Umbilical cord (tissue), 2 donors: ENCODE measurements at places on chromosomes 3 and 15. TPM values are rescaled to one million over a fixed set of nuclear protein-coding genes. Genes with fewer than 3 reads are reported as not detected.

- DNase-seq, result no peak
These were observed 651 bp downstream of the MTMR14 start for GRCh38 chr3:9649791-9650521.

DNA sequence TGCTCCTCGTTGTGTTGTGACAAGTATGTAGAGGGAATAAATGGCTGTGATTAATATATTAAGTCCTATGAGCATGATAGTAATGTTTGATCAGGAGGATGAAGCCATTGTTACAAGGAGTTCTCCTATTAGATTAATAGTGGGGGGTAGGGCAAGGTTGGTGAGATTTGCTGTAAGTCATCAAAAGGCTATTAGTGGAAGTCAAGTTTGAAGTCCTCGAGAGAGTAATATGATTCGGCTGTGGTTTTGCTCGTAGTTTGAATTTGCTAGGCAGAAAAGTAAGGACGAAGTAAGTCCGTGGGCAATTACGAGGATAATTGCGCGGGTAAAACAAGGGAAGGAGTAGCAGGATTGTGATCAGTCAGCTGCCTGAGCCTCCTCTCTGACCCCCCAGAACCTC is 26.0 kb upstream of the BUB1B start:
- DNase-seq, result no peak

DNA sequence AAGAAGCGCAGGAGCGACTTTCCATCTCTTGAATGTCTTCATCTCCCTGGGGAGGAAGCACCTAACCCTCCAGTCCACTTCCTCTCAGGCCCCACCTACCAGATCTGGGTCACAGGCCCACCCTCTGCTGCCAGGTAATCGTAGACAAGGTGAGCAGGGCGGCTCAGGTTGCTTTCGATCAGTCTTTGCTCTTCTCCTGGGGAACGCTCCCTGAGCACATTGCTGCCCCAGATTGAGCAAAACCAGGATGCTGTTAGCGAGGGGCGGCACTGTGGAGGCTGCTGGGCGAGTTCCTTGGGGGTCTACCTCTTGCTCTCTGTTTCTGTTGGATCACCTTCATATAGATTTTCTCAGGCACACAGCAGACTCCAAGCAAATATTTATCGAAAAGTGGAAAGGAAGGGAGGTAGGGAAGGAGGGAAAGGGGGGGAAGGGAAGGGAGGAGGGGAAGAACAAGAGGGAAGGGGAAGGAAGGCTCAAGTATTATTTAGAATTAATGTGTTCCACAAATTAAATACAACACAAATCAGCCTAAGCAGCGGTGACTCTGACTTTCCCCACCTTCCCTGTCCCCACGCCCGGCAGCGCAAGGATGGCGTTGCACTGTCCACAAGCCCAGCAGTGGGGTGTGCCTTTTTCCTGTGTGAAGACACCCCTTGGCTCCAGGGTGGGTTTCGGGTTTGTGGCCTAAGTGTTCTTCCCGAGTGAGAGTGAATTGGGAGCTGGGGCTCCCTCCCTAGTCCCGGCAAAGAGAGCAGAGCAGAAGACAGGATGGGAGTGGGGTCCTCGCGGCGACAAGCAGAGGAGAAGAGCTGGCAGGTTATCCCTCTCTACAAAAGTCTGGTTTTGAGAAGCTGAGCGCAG is 6.1 kb upstream of the PCSK6 start:
- no peak for DNase-seq

DNA sequence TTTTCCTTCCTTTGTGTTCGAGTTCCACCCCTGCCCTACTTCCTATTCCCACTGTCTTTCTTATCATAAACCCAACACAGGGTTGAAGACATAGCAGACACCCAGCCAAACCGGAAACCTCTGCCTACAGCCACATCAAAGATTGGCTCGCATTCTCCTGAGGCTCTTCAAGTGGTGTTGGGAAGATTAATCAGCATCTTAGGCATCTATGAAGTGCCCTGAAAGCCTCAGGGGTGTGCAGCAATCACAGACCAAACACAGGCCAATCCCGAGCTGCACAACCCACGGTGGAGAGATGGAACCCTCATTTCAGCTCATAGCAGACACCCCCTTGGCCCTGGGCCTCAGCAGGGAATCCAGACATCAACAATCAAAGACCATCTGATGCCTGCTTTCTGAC is 255.9 kb downstream of the XXYLT1 start:
- no peak for DNase-seq

DNA sequence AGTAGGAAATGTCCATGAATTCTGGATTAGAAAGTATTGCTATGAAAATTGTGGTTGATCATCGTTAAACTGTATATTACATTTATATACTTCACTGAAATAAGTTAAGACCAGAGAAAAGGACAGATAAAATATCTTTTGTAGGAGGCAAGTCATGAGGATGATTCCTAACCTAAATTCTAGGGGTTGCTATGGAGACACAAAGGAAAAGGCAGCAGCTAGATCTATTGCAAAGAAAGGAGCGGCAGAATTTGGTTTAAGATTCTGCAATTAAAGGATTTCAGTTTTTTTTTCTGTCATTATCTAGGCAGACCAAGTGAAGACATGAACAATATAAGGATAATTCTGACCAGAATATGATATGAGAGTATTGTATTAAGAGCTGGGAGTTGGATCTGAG is 136.1 kb downstream of the CHL1 start:
- no peak for DNase-seq

DNA sequence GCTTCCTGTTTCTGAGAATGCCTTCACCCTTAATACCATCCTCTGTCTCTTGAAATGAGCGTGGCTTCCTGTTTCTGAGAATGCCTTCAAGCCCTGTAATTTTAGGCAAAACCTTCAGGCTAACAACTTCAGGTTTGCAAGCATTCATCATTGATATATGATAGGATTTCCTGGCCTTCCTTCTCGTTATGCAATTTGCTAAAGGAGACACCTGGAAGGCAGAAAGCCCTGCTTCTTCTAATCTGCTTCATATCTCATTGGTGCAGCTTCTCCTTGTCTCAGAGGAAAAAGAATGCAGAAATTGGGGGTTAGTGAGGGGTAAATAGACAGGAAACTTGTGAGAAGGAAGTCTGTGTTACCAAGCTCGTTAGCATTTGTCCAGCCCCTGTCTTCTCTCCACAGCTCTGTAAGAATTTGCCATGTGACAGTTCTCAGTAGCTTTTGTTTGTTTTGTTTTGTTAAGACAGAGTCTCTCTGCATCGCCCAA is 7.3 kb downstream of the ARL6IP5 start:
- DNase-seq, result peak; percentile 26

ZBBX gene
- total RNA-seq, result 0.72 TPM

RRP9 gene
- 20.9 TPM for total RNA-seq

- DNase-seq, result no peak
These were observed 33.4 kb downstream of the FANCD2OS start for GRCh38 chr3:10074666-10075065.

GLT8D1 gene
- total RNA-seq, result 100 TPM

THBS1 gene
- total RNA-seq, result 1,162 TPM

DNA sequence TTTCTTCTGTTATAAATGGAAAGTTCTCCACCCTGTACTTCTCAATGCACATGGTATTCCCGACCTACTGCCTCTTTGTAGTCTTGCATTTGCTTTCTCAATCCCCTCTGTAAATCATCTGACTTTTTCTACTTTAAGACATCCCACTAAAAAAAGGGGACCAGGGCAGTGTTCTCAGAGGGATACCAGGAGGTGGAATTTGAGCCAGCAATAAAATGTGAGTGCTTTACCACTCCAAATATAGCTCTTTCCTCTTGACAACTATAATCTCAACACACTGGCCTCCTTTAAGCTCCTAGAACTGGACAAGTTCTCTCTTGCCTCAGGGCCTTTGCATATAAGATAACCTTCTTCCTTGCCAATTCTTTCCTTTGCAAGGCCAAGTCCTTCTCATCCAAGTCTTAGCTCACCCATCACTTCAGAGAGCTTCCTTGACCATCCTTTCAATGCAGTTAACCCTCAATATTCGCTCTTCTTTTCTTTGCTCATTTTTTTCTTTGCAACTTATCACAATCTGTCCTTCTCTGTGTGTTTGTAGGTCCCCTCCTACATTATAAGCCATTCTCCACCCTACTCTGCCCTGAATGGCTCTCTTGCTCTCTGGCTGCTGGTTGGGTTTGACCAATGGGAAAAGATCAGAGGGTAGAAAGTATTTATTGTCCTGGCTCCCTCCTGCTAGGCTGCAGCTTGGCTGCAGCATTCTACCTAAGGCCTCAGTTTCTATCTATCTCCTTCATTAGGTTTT is 93.4 kb downstream of the PRICKLE2 start:
- DNase-seq, result peak; percentile 84

DNA sequence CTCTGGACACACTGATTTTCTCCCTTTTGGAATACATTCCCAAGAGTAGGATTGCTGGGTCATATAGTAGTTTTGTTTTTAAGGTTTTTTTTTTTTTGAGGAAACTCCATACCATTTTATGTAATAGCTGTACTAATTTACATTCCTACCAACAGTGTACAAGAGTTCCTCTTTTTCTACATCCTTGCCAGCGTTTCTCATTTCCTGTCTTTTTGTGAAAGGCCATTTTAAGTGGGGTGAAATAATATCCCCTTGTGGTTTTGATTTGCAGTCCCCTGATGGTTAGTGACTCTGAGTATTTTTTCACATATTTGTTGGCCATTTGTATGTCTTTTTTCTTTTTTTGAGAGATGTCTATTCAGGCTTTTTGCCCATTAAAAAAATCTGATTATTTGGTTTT is 1205.5 kb downstream of the ROBO1 start:
- DNase-seq, result no peak

DNA sequence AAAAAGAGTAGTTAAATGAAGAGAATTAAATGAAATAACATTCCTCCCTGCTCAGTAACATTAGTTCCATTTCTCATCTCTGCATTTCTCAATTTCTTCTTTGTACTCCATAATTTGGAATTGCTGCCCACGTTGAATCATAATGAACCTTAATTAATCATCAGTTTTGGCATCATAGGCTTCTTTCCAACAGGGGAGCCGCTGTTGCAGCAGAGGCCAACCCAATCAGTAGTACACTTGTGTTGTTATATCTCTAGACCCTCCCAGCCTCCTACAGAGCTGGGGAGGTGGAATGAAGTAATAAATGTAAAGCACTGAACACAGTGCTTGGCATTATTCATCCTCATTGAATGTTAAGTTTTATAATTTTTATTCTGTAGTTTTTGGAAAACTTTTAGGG is 240.7 kb downstream of the CHST2 start:
- no peak for DNase-seq

MIX23 gene
- 6.5 TPM for total RNA-seq

GRCh38 chr3:71090207-71090606 is 493.3 kb downstream of the FOXP1 start:
- DNase-seq, result no peak

DNA sequence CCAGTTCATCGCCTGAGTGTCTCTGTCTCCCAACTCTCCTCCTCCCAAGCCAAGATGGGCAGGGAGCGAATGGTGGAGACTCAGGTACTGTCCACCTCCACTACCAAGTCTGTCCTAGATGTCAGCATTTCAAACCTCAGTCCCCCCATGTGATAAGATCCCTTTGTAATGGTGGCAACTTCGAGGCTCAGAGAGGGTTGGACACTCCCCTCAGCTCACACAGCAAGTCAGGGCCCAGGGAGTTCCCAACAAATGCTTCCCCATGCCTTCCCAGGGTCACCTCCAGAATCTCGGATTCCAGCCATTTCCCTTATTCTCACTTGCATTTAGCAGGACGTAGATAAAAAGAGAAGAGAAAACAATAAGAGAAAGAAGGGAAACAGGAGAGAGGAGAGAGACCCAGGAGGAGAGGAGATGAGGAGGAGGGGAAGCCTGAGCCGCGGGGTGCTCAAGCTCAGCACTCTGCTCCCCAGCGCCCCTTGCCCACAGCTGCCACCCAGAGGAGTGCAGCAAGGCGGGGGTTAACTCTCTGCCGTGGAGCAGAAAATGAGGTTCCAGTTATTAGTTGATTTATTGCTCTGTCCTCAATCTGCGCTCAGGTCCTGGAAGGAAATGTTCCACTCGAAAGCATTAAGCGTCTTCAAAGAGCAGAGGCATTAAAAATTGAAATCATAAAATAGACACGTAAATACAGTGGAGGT is 84.1 kb upstream of the LINGO1 start:
- DNase-seq, result peak; percentile 57

CCRL2 gene
- 1.4 TPM for total RNA-seq

- no peak for DNase-seq
These were observed 263.6 kb downstream of the TBL1XR1 start for GRCh38 chr3:176933704-176934103.

MORC1 gene
- 2.4 TPM for total RNA-seq

GRCh38 chr3:83216919-83217594 is 1455.6 kb upstream of the GBE1 start:
- DNase-seq, result no peak

DNA sequence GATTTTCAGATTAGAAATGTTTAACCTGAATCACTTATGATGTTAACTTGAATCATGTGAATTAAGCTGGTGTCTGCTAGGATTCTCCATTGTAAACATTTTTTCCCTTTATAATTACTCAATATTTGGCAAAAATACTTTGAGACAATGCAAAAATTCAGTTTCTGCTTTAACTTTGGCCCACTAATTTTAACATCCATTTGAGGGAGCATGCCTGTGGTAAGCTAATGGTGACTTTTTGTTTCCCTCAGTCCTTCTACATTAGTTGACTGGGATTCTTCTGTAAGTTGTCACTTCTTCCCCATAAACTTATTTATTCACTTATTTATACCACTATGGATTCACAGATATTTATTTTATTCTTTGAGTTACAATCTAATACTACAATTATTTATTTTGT is 59.3 kb downstream of the PIK3R4 start:
- no peak for DNase-seq

RAB6B gene
- total RNA-seq, result 2.6 TPM

GRCh38 chr3:185983495-185984141 is 45.8 kb upstream of the TRA2B start:
- peak; percentile 66 for DNase-seq

PYGO1 gene
- total RNA-seq, result 14.9 TPM

DNA sequence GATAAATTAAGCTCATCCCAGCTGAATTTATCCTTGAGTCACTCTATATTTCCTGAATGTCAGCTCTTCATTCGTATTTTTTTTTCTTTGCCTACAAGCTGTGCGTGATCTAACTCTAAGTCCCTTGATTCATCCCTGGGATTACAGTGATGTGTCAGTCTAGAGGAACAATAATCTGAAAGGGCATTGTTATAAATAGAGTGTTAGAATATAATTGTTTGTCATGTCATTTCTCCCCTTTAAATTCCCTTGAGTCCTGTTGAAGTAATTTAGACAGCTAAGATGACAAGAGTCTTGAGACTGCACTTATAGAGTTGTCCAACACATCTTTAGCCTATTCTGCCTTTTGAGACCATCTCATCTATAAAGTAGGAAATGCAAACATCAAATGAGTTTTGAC is 621.8 kb downstream of the ZIC1 start:
- DNase-seq, result no peak

- DNase-seq, result no peak
These were observed 8.6 kb upstream of the CYP8B1 start for GRCh38 chr3:42884324-42884723.

CPNE9 gene
- total RNA-seq, result not detected
